ENCODE measurements at places on chromosomes 12 and 14.

DNA sequence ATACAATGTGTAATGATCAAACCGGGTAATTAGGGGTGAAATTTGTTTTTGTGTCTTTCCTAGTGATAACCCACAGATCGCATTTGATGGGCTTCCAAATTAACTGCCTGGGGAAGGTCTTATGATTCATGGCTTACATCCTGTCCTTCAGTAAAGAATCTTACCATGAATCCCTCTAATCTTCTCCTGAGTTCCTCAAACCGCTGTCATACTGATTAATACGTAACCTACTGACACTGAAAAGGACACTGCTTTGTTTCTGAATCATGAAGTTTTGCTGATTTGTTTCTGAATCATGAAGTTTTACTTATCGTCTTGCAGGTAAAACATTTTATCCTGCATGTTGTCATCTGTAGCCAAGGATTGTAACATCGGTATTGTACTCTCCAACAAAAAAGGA lies 52.0 kb upstream of the CRY1 start:
- no peak for DNase-seq

- DNase-seq = no peak
Observed at GRCh38 chr12:103196467-103196866, 239.0 kb downstream of the ASCL1 start.

DNA sequence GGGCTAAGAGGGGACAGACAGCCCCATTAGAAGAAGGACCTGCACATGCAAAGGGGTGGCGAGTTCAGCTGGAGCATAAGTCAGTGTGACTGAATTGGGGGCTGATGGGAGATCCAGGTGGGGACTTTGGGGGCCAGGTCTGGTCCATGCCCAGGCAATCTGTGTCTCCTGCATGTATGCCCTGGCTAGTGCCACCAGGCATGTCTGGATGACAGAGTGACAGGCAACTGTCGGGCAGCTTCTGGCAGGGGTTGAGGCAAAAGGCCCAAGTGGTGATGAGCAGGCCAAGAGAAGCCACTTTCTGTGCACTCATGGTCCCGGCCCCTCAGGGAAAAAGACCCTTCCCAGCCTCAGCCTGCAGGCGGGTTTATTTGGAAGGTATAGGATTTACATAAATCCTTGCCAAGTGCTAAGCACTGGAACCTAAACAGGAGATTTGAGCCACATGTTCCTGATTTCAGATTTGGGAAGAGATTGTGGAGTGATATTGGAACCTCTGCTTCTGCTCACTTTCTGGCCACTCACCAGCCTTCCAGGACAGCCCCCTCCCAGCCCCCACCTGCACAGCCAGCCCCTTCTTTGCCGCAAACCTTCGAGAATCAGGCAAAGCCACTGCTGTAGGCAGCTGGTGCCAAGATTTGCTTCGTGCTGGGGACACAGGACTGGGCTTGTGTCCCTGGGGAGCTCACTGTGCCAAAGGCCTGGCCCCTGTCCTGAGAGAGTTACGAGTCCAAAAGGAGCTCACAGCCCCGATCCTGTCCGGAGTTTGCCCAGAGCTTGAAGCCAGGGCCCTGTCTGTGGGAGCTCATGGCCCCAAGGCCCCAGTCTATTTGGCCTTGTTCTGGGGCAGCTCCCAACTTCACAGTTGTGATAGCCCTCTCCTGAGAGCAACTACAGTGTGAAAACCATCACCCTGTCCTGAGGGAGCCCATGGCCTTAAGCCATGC lies 232.5 kb upstream of the RTL1 start:
- DNase-seq = no peak

DNA sequence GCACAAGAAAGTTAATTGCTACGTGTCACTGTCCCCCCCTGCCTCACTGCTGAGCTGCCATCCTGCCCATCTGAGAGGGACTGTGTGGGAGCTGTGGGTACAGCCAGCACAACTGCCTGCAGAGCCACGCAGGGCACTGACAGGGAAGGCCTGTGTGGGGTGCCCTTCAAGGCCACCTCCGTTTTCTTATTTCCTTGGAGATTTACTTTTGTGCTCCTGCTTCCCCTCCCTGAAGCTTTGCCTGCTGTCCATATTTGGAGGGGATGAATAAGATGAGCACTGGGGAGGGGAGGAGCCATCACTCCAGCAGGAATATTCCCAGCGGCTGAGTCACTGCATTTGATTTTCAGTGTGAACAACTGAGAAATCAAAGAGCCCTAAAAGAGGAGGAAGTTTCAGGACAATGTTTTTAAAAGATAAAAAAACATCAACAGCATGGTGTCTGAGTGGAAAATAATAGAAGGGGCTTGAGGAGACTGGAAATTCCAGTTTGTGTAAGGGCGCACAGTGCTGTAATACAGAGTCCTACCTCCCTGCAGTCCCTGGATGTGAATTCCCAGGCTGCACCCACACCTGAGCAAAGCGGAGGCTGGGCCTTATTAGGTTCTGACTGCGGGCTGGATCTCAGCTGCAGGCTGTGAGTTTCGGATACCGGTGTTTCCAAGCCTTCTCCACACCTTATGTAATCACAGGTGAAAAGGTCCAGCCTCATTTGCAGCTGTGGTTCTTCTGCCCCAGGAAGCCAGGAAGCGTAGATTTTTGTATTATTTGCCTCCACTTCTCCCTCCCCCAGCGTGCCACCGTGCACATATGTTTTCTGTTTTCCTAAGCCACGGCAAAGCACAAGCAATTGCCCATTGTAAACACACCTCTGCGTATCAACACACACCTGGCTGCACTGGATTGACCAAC lies 192.6 kb upstream of the BCL2L14 start:
- DNase-seq = peak; percentile 43

DNA sequence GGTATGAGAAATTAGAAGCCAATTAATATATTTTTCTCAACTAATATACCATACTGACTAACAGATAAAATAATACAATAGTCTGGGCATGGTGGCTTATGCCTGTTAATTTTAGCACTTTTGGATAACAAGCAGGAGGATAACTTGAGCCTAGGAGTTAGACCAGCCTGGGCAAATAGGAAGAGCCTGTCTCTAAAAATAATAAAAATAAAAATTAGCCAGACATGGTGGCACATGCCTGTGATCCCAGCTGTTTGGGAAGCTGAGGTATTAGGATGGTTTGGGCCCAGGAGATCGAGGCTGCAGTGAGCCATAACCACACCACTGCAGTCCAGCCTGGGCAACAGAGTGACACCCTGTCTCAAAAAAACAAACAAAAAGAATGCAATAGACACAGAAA lies 24.7 kb downstream of the KLHDC2 start:
- DNase-seq = no peak

DNA sequence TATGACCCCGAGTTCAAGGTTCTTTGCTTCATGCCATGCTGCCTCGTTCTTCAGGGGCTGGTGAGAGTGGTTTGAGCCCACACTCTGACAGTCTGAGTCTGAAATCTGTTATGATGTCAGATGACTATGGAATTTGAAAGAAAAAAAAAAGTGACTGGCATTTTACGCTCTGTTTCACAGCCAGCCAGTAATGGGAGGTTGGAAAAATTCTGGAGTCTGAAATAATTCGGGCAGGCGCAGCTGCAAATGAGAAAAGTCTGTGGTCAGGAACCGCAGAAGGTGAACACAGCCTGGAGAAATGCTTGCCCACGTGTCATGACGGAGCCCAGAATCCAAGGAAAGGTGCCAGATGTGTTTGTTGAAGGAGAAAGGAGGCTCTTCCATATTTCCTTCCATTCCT lies 269.8 kb upstream of the PWP1 start:
- no peak for DNase-seq

DNA sequence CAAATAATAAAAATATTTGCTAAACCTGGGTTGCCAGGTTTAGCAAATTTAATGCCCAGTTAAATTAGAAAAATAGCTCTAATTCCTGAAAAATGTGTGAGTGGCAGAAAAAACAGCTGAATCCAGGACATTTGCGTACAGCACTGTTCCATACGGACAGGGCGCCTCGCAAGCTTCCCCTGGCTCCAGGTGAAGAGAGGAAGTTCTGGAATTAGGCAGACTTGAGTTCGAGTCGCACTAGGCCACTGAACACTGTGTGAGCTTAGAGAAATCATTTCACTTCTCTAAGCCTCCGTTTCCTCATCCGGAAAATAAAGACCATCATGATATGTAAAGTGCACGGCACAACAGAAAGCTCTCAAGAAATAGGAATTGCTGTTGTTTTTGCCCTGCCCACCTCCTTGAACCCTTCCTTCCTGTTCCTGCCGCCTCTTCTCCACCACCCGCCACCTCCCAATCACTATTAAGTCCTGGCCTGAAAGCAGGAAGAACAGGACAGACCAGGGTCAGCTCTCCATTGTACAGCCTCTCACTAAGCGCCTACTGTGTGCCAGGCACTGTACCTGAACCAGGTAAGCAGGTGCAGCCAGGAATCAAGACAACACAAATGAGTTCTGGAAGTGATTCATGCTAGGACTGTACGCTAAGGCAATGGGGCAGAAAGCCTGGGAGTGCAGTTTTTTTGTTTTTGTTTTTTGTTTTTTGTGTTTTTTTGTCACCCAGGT lies 763 bp upstream of the PHETA1 start:
- DNase-seq = no peak

DNA sequence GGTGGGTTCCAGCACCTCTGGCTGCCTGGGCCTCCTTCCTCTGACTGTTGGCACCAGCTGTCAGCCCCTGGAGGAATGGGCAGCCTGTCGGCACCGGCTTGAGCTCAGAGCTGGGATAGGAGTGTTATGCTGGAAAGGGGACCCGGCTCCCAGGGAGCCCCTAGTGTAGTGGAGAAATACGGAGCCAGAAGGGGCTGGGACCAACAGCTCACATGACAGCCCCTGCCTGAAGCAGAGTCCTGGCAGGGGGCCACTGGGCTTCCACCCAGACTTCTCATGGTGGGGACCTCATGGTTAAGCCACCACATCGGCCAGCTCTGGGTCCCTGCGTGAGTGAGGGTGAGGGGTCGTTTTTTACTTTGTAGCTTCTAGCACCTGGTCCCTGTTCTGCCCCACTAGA lies 174.5 kb downstream of the TSPAN9 start:
- DNase-seq = no peak

GRCh38 chr12:32455607-32456071 lies 56.3 kb downstream of the FGD4 start:
- no peak for DNase-seq

DNA sequence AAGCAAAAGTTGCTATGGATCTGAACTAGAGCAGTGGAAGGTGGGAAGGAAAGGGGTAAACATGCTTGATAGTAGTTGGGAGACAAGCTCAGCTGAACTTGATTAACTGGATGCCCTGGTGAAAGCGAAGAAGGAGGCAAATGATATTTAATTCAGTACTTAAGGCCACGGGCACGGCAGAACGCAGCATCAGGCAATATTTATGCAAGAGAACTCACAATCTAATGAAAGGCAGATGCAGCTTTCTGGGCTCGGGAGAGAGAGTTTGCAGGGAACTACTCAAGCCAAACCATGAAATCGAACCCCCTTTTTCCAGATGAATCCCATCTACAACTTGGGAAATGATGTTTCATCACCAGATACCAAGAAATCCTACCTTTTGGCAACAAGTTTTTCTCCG lies 3.5 kb upstream of the CNIH1 start:
- no peak for DNase-seq

DNA sequence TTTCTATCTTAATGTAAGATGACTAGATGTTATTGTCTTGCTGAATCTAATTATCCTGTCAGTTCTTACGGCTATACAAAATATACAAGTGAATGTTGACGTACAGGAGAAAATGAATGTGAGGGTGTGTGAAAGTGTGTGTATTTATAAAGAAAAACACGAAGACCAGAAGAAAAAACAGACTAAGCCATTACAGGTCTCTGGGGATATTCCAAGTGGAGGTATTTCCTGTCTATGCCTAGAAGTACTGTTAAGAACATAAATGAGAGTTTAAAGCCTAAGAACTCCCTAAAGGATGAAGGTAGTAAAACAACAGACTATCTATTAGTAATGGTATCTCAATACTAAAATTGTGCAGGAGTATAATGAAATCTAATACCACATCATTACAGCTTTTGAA lies 7.6 kb downstream of the MDM1 start:
- DNase-seq = no peak

DNA sequence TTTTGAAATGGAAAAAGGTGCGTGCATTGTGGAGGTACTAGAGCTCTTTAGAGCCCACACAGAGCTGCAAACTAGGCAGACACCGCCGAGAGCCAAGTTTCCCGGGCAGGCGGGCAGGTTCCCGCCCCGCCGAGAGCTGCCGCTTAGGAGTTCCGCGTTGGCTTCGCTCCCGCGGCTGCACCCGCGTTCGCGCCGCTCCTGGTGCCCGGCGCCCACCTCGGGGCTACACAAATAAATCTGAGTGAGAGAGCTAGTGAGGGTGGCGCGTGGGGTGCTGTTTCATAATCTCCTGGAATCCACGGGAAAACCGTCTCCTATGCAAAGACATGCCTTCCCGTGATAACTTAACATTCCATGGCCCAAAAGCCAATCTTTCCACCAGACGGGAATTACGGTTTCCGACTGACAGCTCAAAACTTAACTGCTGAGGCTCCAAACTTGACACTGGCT lies 645 bp downstream of the KITLG start:
- DNase-seq = no peak

DNA sequence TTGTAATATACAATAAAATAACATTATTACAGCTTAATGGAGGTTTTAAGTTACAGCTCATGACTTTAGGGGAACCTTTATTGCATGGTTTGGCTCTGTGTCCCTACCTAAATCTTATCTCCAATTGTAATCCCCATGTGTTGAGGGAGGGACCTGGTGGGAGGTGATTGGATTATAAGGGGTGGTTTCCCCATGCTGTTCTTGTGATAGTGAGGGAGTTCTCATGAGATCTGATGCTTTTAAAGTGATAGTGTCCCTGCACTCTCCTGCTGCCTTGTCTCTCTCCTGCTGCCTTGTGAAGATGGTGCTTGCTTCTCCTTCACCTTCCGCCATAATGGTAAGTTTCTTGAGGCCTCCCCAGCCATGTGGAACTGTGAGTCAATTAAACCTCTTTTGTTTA lies 132.1 kb upstream of the SYT1 start:
- no peak for DNase-seq

DNA sequence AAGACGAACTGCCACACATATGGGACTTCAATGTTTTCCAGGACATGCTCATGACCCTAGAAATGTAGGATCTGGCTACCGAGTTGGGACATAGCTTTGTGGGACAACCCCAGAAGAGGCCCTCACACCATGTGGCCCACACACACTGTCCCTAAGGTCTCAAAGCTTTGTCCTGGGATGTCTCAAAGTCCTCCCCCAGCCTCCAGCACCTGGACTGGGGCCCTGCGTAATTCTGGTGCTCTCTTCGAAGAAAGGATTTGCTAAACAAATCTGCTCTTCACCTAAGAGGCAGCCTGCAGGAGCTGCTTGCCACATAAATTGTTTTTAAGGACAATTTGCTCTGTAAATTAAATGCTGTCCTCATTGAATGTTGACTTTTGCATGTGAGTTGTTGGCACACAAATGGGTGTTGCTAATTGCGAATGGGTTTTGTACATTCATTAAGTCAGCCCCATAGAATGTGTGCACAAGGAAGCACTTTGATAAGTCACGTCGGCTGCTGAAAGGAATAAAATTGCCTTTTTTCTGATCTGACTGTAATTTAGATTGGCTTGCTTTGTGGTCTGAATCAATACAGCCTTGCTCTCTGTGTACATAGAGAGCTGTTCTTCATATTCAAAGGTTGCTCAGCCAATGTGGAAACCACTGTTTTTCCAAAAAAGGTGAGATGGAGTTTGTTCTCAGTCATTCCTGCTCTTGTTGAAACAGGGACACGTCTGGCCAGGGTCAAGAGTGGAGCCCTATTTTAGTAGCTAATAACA lies 161.6 kb upstream of the PWP1 start:
- DNase-seq = no peak

- DNase-seq = no peak
Observed at GRCh38 chr12:59134750-59135149, 214.4 kb upstream of the LRIG3 start.

Data from skeletal muscle cell (primary cell).